ENCODE measurements at places on chromosomes 13 and 19.

GRCh38 chr13:43153436-43154090 is 130.2 kb downstream of the DNAJC15 start:
- DNase-seq: no peak

DNA sequence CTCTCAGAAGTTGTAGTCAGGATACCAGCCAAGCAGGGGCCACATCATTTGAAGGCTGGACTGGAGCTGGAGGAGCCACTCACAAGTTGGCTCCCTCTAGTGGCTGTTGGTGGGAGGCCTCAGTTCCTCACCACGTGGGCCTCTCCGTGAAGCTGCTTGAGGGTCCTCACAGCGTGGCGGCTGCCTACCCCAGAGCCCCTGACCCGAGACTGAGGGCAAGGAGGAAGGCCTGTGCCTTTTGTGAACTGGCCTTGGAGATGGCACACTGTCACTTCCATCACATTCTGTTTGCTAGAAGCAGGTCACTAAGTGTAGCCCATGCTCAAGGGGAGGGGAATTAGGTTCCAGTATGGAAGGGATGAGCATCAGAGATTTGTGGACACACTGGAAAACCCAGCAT is 14.6 kb downstream of the GNA11 start:
- DNase-seq: peak; percentile 58

DNA sequence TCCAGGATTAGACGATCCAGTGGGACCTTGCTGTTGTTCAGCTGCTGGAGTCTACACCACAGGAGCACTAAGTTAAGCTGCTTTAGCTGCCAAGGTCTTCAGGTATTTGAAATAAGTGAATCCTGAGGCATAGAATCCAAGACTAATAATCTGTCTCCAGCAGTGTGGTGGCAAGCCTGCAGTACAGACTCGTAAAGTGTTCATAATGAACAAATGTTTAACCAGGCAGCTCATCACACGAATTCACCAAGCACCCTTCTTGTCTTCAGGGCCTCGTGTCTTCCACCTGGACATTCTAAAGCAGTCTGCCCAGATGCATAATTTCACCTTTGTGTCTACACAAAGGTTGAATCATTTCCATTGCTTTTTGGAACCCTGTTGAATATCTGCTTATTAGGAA is 5.3 kb downstream of the ATP11A start:
- no peak for DNase-seq

DNA sequence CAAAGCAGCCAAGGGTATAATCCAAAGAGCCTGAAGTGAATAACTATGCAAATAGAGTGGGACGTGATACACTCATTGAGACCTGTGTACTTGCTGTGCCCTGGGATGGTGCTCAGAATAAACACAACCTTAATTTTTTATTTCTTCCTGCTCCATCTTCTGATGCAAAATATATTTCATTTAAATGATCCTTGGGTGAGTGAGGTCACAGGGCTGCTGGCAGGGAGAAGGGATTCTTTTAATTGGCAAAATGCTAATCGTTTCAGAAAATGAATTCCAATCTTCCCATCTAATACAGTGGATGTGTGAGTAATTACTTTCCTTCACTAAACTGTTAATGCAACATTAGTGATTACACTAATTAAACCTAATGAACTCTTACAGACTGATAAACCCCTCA is 63.5 kb downstream of the SIAH3 start:
- DNase-seq: no peak

DNA sequence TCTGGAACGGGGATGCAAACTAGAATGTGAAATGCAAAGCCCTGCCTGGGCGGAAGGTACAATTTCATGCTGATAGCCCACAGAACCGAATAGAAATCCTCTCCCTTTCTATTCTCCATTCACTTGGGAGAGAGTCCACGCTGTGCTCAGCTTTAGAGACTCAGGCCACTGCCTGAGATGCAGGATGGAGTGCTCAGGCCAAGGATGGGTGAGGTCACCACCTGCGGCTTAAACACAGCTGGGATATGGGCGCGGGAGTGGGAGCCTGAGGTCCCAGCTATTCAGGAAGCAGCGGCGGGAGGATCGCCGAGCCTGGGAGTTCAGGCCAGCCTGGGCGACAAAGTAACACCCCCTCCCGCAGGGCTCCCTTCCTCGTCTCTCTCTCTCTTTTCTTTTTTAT is 446 bp upstream of the ZNF83 start:
- peak; percentile 28 for DNase-seq

DNA sequence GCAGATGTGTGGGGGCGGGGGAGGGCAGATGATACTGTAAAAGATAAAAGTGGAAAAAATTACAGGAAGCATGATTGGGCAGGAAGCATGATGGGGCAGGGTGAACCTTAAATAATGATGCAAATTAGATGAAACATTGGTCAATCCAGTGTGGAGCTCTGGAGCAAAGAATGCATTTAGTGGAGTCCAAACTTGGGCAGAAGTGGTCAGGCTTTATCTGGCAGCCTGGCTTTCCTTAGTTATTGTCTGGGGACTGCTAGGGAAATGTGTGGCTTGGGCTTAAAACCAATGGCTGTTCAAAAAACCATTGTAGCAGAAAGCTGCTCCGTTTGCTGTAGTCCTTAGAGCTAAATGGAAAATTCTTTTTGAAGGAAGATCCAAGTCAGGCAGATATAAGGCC is 1077.3 kb upstream of the MIR17HG start:
- DNase-seq: no peak

DNA sequence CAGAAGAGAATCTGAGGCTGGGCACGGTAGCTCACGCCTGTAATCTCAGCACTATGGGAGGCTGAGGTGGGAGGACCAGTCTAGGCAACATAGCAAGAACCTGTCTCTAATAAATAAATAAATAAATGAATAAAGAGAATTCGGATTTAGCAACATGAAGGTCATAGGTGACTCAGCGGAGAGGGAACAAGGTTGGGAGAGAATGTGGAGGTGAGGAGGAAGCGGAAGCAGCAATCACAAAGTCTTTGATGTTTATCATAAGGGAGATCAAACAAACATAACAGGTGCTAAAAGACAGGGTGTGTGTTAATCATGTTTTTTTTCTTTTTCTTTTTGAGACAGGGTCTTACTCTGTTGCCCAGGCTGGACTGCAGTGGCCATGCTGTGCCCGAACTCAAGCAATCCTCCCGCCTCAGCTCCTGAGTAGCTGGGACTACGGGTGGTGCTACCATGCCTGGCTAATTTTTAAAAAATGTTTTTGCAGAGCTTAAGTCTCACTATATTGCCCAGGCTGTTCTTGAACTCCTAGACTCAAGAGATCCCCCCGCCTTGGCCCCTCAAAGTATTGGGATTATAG is 16.3 kb downstream of the PBX4 start:
- no peak for DNase-seq

DNA sequence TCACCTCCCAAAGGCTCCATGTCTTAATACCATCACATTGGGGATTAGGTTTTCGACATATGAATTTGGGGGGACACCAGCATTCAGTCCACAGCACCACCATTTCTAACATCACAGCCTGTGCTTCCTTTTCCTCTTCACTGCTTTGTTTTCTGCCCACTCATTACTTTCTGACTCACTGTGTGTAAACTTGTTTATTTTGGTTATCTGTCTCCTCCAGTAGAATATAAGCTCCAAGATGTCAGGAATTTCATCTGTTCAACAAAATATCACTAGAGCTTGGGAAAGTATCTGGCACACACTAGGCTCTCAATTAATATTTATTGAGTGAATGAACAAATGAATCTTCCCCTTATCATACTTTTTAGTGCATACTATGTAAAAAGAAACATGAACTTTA is 152.0 kb downstream of the NUFIP1 start:
- no peak for DNase-seq

GRCh38 chr13:45331123-45331619 is 9.8 kb downstream of the TPT1 start:
- DNase-seq: no peak

DNA sequence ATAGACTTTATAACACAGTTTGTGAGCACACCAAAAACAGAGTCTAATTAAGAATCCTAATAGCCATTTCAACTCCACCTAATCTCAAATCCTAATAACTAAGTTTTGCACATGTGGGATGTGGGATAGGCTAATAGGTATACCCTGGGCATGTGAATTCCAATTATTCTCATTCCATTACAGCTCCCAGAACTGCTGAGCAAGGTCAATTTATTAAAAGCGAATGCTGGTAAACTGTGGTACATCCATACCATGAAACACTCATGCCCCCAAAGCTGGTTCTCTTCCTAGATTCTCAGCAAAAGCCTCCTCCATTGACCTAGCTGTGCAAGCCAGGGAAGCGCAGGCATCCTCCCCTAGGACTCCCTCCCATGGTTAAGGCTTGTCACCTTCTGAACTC is 113.8 kb downstream of the USP12 start:
- no peak for DNase-seq

- DNase-seq: no peak
Observed at GRCh38 chr19:16295057-16295456, 29.6 kb upstream of the KLF2 start.

DNA sequence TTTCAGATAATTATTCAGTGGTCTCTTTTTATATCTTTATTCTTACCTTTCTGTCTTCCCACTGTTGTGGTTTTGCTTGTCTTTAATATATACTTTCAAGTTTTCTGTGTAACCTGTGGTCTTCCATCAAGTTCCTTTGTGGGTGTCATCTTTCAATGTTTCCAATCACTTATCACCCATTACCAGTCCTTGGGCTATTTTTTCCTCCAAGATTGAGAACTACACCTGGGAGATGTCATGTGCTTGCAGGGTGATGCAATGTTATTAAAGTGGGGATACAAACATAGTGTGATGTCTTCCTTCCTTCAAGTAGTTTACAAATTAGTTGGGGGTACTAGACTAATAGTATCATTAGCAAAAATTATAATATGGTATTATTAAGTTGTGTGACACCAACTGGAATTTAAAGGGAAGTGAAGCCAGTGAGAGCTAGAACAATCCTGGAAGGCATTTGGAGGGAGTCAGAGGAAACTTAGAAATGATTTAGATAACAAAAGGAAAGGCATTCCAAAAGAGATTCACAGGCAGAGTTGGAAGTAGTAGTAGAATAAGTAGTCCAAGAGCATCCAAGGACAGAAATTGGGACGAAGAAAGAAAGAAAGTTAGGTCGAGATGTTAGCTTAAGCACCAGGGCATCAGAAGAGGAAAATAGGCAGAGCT is 3.4 kb downstream of the FNDC3A start:
- DNase-seq: no peak

- no peak for DNase-seq
Observed at GRCh38 chr13:27964741-27965323, 4.3 kb downstream of the CDX2 start.

- DNase-seq: no peak
Observed at GRCh38 chr13:37482331-37482730, 116.2 kb downstream of the POSTN start.

DNA sequence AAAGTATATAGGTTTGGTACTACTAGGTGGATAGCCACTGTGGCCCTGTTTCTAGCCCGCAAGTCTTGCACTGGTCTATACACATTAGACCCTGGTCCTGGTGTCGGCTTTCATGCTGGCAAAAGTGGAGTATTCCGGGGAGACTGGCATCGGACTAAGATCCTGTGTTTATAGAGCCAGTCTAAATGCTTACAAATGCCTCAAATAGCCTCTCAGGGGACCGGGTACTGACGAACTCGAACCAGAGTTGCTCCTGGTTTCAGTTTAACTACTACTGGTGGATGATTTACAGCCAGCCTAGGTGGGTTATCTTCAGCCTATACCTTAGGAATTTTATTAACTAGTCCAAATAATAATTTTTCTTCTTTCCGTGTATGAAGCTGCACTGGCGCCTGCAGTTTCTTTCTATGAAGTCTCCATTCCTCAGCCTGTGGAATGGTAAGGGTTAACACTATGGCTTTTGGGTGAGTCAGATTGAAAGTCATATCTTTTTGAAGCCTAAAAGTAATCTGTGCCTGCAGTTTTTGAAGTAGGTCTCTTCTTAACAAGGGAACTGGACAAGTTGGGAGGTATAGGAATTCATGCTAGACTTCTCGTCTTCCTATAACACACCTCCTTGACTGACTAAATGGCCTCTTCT is 51.3 kb downstream of the OR10H4 start:
- DNase-seq: no peak

GRCh38 chr13:92313382-92313781 is 913.2 kb upstream of the GPC6 start:
- no peak for DNase-seq

- no peak for DNase-seq
Observed at GRCh38 chr13:65275838-65276630, 1954.1 kb downstream of the PCDH9 start.

DNA sequence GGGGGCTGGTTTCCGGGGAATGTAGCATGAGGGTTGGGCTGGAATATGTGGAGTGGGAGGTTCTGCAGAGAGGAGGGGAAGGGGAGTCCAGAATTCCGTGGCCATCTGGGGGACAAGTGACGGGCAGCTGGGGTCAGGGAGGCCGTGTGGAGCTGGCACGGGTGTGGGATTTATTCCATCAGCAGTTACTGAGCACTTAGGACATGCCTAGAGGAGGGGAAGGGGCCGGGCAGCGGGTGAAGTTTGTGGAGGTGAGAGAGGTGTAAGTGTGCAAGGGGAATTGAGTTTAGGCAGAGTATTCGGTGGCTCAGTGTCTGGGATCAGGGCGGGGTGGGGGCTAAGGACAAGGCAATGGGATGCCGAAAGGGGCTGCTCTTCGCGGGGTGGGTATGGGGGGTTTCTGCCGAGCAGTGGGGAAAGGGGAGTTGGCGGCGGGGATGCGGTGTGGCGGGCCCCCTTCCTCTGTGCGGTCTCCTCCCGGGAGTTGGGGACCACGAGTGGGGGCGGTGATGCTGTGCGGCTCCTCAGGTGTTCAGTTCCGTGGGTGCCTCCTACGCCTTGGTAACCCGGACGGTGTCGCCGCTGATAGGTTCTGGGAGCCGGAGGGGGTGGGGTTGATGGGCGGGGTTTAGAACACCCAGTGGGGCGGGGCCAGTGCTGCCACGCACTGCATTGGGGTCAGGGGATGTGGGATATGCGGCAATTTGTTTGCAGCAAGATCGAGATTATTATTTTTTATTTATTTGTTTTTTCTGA is 5.4 kb downstream of the CCDC61 start:
- peak; percentile 93 for DNase-seq

- no peak for DNase-seq
Observed at GRCh38 chr13:47216176-47216822, 319.4 kb upstream of the HTR2A start.

GRCh38 chr19:5690955-5691821 is 1.1 kb downstream of the RPL36 start:
- DNase-seq: peak; percentile 59
